Calu3 (cell line): ENCODE measurements at places on chromosomes 7 and 10. TPM values are rescaled to one million over a fixed set of nuclear protein-coding genes. Genes with fewer than 3 reads are reported as not detected.

Gene MBLAC1
- 1.2 TPM in 2 replicates for total RNA-seq

GRCh38 chr7:132362059-132362458 is 214.2 kb downstream of the PLXNA4 start:
- no peak for DNase-seq

- DNase-seq = peak; percentile 20
Measured at GRCh38 chr10:97683556-97684367, 3.3 kb downstream of the AVPI1 start.

DNA sequence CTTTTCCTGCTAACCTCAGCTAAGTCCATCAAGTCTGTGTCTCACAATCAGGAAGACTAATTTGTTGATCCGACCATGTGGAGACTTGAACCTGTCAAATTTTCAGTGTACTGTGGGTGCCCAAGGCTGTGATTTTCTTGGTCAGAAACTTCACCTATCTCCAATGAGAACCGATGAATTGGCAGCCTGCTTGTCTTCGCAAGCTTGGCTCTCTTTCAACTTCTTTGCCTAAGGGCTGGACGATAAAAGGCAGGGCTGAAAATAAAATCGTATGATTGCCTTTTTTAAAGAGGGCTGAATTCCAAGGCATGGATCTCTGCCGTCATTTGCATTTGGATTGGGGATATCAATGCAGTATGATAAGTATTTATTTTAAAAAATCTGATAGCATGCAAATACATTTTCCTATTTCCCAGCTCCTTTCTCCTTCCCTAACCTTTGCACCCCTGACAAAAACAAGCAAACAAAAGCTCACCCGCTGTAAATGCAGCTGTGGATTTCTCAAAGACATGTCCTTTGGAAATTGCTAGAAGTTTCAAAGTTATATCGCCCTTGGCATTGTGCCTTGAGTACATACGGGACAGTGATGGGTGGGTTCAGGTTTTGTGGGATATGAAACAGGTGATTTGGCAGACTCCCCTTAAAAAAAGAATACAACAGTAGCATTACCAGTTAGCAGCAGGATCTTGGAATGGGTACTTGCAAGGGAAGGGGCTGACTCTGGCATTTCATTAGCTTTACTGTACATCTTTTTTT is 80.6 kb downstream of the NPTX2 start:
- no peak for DNase-seq
